ENCODE measurements at places on chromosomes 5 and 9. TPM values are rescaled to one million over a fixed set of nuclear protein-coding genes. Genes with fewer than 3 reads are reported as not detected.
A peak's percentile ranks its signal among the peaks of the same experiment; 100 is the strongest.

Gene PALM2AKAP2
- total RNA-seq, result not detected

Gene IFNB1
- 0.68 TPM for total RNA-seq

Gene CSF2
- 30.8 TPM for total RNA-seq

Gene CXCL14
- total RNA-seq, result not detected

GRCh38 chr5:80867233-80867632 lies 92.9 kb upstream of the RASGRF2 start:
- H3K36me3 ChIP-seq, result peaks cover 61% of the 10 kb centered on the region
- no peak overlapping the region for H3K27ac ChIP-seq
- H3K4me3 ChIP-seq, result no peak overlapping the region
- peaks cover 42% of the 10 kb centered on the region for H3K4me1 ChIP-seq
- no peaks in the 10 kb centered on the region for H3K27me3 ChIP-seq

DNA sequence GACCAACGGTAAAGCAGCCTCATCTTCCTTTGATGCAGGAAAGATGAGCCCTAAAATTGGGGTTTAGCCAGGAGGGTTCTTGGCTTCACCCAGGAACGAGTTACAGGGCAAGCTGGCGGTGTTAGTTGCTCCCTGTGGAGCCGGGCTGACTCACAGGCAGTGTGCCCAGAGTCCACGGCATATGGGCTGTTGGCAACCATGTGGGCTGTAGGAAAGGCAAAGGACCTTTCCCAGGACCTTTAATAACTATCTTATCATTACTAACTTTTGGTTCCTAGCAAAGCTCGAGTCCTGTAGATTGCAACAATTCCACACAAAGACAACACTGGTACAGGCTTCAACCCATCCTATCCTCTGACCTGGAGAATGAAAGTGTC lies 29.8 kb upstream of the CLPTM1L start:
- no peak for DNase-seq
- peaks cover under 1% of the 10 kb centered on the region for H3K4me1 ChIP-seq
- no peak overlapping the region for H3K4me3 ChIP-seq
- no peak overlapping the region for H3K27ac ChIP-seq
- H3K36me3 ChIP-seq, result no peaks in the 10 kb centered on the region

Gene OCLN
- total RNA-seq, result 1.4 TPM

Gene MELK
- total RNA-seq, result 56.1 TPM

GRCh38 chr5:173201636-173202265 lies 33.3 kb downstream of the NKX2-5 start:
- no peaks in the 10 kb centered on the region for H3K4me1 ChIP-seq
- peaks cover 30% of the 10 kb centered on the region for H3K27me3 ChIP-seq
- H3K4me3 ChIP-seq, result no peak overlapping the region
- no peak overlapping the region for H3K27ac ChIP-seq
- no peak for DNase-seq
- H3K36me3 ChIP-seq, result no peaks in the 10 kb centered on the region

Gene SLC46A2
- not detected for total RNA-seq

Gene OTP
- total RNA-seq, result not detected

Gene PRUNE2
- 1.0 TPM for total RNA-seq

DNA sequence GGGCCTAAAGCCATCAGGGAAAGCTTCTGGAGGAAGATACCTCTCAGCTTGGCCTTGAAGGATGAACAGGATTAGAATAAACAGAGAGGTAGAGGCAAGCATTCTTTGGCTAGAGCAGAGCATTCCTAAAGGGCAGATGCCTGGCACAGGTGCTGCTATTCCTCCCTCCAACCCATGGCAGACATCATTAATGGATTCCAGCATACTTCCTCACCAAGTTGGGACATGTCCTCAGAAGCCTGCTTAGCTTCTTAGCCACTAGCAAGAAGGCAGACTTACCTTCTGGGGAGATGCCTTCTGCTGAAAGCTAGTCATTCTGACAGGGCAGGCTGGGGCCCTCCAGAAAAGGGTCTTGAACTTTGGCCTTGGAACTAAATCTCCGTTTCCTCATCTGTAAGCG lies 122.0 kb downstream of the RGS3 start:
- H3K27me3 ChIP-seq, result no peaks in the 10 kb centered on the region
- peak overlapping the region; percentile 50 for H3K27ac ChIP-seq
- no peak overlapping the region for H3K4me3 ChIP-seq
- peaks cover 19% of the 10 kb centered on the region for H3K36me3 ChIP-seq
- peaks cover 64% of the 10 kb centered on the region for H3K4me1 ChIP-seq

DNA sequence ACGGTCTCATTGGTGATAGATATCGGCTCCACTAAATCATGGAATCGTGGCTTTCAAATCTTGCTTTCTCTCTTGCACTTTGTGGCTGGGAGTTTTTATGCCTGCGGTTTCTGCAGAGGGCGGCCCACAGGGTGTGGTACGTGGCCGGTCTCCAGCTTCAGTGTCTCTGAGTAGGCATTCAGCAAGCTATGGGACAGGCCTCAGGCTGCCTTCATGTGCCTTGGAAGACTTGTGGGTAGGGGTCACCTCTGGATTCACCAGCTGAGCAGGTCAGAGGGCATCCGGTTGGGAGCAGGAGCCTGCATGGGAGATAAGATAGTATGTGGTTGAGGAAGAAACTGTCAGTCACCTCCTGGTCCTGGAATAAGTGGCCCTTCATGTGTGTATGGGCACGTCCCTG lies 47.7 kb downstream of the AMBP start:
- H3K36me3 ChIP-seq, result no peaks in the 10 kb centered on the region
- DNase-seq, result peak; percentile 13
- no peaks in the 10 kb centered on the region for H3K27me3 ChIP-seq
- H3K4me1 ChIP-seq, result no peaks in the 10 kb centered on the region
- no peak overlapping the region for H3K27ac ChIP-seq

GRCh38 chr9:137984005-137984404 lies 106.4 kb downstream of the CACNA1B start:
- no peak overlapping the region for H3K27ac ChIP-seq
- no peaks in the 10 kb centered on the region for H3K4me1 ChIP-seq
- peaks cover 1% of the 10 kb centered on the region for H3K27me3 ChIP-seq
- no peaks in the 10 kb centered on the region for H3K36me3 ChIP-seq
- H3K4me3 ChIP-seq, result no peak overlapping the region

DNA sequence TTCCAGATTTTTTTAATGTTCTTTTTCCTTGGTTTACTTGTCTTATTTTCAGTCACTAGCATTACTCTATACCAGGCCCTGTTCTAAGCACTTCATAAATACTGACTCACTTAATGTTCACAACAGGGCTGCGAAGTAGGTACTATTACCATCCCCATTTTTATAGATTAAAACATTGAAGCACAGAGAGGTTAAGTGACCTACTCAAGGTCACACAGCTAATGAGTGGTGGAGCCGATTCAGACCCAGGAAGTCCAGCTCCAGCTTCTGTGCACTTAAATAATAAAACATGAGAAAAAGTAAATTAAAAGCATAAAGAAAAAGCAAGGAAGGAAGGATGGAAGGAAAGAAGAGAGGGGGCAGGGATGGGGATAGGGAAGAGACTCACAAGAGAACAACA lies 45.3 kb upstream of the DNAH5 start:
- peaks cover 4% of the 10 kb centered on the region for H3K27me3 ChIP-seq
- H3K27ac ChIP-seq, result no peak overlapping the region
- H3K4me1 ChIP-seq, result no peaks in the 10 kb centered on the region
- no peak overlapping the region for H3K4me3 ChIP-seq
- no peak for DNase-seq

DNA sequence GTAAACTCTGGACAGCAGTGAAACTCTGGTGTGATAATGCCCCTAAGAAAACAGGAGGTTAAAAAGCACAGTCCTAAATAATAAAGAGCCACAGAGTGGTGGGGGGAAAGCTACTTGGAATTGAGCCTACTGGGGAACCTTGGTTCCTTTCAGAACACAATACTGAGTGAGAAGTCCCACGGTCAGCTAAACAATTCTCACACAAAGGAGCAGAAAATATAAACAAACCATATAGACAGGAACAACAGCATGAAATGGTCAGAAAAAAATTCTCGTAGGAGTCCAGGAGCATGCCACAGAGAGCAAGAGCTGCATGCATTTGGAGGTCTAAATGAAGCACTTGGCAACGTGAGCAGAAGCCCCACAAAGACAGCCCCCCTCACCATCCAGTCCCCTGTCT lies 56.0 kb downstream of the TEK start:
- no peak overlapping the region for H3K4me3 ChIP-seq
- no peak overlapping the region for H3K27ac ChIP-seq
- no peaks in the 10 kb centered on the region for H3K27me3 ChIP-seq

Gene SLC12A2
- total RNA-seq, result 14.6 TPM

DNA sequence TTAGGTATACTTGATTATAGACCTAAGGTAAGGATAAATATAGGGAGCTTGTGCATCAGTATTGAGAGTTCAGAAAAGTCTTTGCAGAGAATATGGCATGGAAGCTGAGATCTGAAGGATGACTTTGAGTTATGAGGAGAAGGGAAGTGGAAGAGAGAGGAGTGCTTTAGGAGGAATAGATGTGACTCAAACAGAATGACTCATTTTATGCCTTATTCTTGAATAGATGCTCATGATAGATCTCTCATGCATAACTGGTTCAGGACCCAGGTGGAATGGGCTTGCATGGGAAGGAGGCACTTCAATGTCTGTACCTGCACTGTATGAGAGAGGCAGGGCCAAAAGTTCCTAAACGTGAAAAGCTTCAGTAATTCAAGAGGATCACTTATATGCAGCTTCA lies 103.3 kb downstream of the CWC27 start:
- no peak overlapping the region for H3K27ac ChIP-seq
- H3K4me3 ChIP-seq, result no peak overlapping the region
- no peaks in the 10 kb centered on the region for H3K4me1 ChIP-seq
- no peak for DNase-seq
- no peaks in the 10 kb centered on the region for H3K36me3 ChIP-seq
- no peaks in the 10 kb centered on the region for H3K27me3 ChIP-seq

DNA sequence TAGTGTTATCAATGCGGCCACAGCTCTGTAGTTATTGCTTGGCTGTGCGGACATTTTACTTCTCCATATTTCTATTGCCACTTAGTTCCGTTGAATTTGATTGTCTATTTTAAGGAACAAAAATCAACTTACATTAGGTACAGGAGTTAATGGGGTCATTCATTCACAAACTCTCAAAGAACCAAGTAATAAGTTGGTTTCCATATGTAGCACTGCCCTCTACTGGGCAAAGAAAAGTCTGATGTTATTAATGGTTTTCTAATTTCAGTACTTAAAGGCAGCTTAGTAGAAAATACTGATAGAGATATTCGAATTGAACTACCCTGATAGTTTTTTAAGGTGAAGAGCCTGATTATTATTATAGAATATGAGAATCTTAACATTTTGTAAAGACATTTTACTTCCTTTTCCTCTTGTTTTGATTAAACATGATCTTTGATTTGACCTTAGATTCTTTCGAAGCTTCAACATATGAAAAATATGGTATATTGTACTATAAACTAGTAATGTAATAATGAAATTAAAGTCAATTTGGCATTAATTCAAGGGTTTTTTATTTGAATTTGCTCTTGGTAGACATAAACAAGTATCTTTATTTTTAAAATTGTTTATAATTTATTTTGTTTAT lies 119.5 kb upstream of the CTNND2 start:
- H3K4me3 ChIP-seq, result no peak overlapping the region
- H3K36me3 ChIP-seq, result no peaks in the 10 kb centered on the region
- no peaks in the 10 kb centered on the region for H3K27me3 ChIP-seq
- no peak for DNase-seq
- no peak overlapping the region for H3K27ac ChIP-seq
- no peaks in the 10 kb centered on the region for H3K4me1 ChIP-seq

Data from activated CD4-positive, alpha-beta memory T cell treated with anti-CD3 and anti-CD28 coated beads, Interleukin-2, amount 10 ng/mL, durations not matched to agents 7 days and 5 days (primary cell).